Activated CD4-positive, alpha-beta T cell treated with anti-CD3 and anti-CD28 coated beads for 1 hour (primary cell): ENCODE measurements at places on chromosomes 6 and 20.

- no peak for DNase-seq
Measured at GRCh38 chr6:36020154-36020553, 4.3 kb downstream of the SLC26A8 start.

- DNase-seq: no peak
Measured at GRCh38 chr6:53086302-53086701, 21.1 kb downstream of the FBXO9 start.

DNA sequence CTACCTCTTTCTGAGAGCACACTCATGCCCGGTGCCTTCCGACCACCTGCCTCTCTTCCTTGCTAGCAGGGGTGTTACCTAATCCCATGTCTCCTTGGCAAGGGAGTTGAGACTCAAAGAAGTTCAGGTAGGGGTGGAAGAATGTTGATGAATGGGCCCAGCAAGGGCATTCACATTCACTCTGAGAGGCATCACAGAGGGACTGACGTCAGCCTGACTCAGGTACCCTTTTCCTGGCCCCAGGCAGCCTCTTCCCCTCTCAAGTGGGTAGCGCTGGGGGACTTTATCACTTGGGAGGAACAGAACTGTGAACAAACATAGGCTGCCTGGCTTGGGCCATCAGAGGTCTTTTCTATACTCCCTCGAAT lies 35.3 kb downstream of the HM13 start:
- no peak for DNase-seq

- no peak for DNase-seq
Measured at GRCh38 chr20:39756369-39756768, 794.2 kb downstream of the DHX35 start.

- no peak for DNase-seq
Measured at GRCh38 chr6:17656092-17656491, 50.6 kb downstream of the NUP153 start.

- no peak for DNase-seq
Measured at GRCh38 chr6:46632053-46632452, 20.6 kb downstream of the CYP39A1 start.
